Stimulated activated CD4-positive, alpha-beta T cell treated with anti-CD3 and anti-CD28 coated beads, Interleukin-2, amount 100 ng/mL, for 48 hours (primary cell): ENCODE measurements at places on chromosomes 7 and 10.

GRCh38 chr10:326350-326749 lies 191.1 kb downstream of the ZMYND11 start:
- DNase-seq = no peak

GRCh38 chr10:96244354-96244753 lies 27.0 kb downstream of the BLNK start:
- no peak for DNase-seq

GRCh38 chr10:29119374-29119773 lies 169.5 kb upstream of the LYZL1 start:
- DNase-seq = peak; percentile 13

- no peak for DNase-seq
Measured at GRCh38 chr7:7177044-7177517, 5.3 kb upstream of the C1GALT1 start.

- DNase-seq = no peak
Measured at GRCh38 chr10:27225642-27226257, 14.8 kb downstream of the ACBD5 start.

GRCh38 chr10:48249763-48250351 lies 24.6 kb downstream of the FRMPD2 start:
- DNase-seq = no peak

GRCh38 chr10:21732067-21732772 lies 198.2 kb downstream of the MLLT10 start:
- no peak for DNase-seq

- DNase-seq = no peak
Measured at GRCh38 chr10:123945325-123945920, 53.8 kb upstream of the CPXM2 start.

DNA sequence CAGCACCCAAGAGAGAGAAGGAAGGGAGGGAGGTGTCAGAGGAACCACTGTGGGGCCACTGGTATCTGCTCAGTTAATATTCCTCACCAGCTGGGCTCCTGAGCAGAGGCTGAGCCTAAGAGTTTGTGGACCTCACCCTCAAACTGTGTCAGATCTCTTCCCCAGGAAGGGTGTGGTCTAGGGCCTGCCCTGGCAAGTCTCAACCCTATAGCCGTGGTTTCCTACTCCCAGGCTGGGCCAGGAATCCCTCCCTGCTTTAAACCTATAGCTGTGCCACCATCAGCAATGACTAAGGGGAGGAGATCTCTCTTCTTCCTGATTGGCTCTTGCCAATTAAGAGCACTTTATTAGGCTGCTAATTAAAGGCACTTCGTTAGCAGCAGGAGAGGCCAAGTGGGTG lies 29.9 kb downstream of the POLL start:
- DNase-seq = no peak

DNA sequence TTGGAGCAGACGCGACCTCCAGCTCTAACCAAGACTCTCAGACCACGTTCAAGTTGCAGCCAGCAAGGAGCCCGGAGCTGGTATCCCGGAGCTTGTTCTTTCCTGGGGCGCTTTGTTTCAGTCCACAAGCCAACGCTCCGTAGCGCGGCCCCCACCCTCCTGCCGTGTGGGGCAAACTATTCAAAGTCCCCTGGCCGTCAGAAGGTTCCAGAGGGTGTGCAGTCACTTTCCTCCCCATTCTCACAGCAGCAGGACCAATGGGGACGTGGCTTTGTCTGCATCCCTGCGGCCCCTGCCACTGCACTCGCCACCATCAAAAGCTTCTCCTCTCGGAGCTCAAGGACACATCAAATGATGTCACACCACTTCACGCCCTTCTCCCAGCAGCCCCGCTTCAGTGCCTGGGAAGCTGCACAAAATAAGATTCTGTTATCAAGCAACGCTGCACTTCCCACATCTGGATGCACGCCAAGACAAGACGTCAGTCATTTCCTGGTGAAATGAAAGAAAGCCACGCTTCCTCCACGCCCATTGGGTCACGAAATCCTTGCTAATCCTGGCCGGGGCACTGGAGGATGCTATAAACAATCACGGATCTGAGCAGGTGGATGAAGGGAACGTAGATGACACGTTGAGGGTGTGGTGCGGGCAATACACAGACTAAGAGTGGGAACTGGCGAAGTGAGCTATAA lies 348.2 kb downstream of the PTPRN2 start:
- no peak for DNase-seq

- no peak for DNase-seq
Measured at GRCh38 chr10:97762816-97763215, 9.0 kb downstream of the SFRP5 start.

GRCh38 chr10:93199191-93199751 lies 125.6 kb downstream of the CYP26A1 start:
- no peak for DNase-seq

DNA sequence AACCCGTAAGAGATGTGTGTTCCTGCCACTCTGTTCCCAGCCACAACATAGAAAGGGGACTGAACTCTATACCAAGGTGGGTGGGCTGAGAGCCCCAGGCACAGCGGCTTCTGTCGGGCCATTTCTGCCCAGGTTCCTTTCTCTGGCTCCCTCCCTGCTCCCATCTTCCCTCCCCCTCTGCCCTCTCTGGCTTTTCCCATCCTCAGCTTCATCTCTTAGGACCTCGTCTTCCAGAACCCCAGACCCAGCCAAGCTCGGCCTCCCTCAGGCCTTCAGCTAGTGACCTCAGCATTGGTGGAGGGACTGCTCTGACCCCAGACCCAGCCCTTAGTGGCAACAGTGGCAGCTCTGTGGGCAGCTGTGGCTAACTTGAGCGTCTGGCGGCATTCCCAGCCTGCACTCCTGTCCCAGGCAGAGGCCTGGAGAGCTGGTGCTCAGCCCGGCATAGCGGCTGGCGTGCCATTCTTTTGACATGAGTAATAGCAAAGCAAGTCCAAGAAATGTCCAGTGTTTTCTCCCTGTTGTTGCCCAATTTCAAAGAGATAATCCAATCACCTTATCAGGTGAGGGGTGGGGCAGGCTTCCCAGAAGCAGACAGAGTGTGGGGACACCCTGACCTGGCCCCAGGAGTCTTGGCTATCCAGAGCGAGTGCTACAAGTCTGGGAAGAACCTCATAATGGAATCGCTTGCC lies 15.9 kb downstream of the PTPRE start:
- DNase-seq = no peak

GRCh38 chr10:132400041-132400546 lies 3.1 kb downstream of the PWWP2B start:
- no peak for DNase-seq

DNA sequence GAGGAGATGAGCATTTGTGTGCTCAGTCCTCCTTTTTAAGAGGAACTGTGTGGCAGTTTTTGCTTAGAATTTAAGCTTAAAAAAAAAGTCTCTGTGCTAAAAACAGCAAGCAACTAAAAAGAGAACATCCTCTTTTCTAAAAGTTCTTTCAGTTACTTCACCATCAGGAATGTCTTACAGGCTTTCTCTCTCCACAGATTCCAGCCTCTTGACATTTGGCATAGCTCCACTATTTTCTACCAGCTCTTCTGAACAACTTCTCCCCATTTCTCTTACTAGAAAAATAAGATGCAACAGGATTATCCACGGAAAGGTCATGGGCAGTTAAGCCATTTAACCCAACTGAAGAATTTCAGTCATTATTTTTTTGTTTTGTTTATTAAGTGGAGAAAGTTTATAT lies 13.2 kb downstream of the PCLO start:
- no peak for DNase-seq

DNA sequence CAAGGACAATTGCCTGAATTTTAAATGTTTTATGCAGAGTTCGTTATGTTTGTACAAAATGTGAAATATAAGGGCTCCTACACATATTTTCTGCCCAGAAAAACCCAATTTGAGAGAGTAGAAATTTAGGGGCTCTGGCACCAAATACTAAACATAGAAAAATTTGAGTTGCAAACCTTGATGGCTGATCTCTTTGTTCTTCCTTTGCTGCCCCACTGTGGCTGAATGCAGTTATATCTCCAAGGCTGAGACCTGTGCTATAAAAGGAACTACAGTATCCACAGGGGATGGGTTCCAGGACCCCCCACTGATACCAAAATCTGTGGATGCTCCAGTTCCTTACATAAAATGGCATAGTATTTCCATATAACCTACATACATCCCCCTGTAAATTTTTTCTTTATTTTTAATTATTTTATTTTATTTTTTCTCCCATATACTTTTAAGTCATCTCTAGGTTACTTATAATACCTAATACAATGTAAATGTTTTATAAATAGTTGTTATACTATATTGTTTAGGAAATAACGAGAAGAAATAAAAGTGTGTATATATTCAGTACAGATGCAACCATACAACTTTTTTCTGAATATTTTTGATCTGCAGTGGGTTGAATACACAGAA lies 22.5 kb downstream of the CFAP43 start:
- peak; percentile 11 for DNase-seq

DNA sequence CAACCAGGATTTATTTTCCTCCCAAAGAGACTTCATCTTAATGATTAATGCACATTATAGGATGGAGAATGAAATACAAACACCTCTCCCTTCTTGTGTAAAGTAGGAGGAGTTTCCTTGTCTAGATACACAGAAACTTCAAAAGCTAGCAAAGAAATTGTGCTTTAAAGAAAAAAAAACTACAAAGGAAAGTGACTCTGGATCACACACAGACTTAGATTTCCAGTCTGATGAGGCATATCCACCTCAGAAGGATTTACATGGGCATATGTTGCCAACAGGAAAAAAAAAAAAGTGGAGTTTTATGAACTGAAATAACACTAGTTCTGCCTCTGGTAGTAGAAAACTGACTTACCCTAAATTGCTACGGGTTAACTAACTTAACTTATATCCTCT lies 449.6 kb downstream of the KCNMA1 start:
- DNase-seq = no peak

- no peak for DNase-seq
Measured at GRCh38 chr10:117241541-117242462, 888 bp downstream of the SLC18A2 start.

- no peak for DNase-seq
Measured at GRCh38 chr7:116188-116981, 76.0 kb upstream of the FAM20C start.

DNA sequence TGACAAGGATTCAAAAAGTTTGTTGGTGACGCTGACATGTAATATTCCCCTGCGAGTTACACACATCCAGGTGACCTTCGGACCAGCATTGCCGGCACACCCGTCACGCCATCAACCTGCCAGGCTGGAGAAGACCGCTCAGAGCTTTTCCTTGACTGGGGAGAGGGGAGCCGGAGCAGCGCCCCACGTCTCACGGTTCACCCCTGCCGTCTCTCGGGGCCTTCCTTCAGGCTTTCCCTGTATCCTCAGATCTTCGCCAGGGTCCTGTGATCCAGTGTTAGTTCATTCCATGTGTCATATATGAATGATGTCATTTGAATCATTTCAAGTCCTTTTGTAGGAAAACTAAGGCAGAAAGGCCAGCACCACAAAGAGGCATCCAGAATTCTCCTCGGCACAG lies 127.8 kb downstream of the MGMT start:
- no peak for DNase-seq

DNA sequence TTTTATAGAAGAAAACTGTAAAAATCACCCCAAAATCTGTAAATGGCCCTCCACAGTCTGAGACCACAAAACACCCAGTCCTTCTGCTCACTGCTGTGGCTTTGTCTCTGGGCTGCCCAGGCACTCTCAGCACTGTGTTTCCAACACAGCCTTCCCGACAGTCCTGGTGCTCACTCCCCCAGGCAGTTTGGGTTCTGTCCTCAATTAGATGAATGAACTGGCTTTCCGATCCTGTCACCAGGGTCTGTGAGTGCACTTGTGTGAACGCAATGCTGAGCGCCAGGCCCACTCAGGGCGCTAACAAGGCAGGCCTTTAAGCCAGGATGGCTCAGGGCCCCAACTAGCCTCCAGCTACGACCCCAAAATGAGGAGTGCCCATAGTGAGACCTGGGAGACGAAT lies 3.3 kb downstream of the MAD1L1 start:
- no peak for DNase-seq

DNA sequence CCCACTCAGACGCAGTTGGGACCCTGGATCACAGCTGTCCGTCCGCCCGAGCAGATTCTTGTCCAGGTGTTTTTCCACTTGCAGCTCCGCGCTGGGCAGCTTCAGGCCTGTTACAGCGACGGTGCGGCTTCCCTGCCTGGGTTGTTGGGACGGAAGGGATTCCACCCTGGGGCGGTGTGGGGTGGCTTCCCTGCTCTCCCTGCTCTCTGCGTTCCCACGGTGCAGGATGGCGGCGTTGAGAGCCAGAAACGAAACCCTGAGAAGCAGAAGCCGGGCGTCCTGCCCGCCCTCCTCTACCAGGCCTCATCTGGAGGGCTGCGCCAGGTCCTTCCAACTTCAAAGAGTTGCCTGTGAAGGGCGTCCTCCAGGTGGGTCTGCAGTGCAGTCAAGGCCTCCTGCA lies 194.4 kb downstream of the ADARB2 start:
- DNase-seq = no peak

DNA sequence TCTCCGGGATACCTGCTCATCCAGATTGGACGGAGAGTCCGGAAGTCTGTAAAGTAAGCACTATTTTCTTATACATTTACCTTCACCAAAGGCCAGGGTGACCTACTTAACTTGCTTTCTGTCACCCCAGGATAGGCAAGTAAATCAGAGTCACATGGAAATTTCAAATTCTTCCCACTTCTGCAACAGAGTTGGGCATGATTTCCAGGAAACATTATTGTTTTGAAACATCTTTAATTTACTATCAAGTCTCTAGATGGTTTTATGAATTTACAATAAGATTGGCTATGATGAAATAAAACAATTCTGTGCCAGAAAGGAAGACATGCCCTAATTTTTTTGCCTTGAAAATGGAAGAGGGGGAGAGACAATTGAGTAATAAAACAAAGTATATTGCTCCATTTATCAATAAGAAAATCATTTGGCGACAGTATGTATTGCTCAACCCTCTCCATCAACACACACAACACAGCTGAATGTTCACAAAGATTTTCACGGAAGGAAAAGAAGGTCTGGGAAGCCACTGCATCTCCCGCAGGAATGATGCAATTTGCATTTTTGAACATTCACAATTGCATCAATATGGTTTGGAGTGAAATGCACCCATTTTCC lies 702.8 kb downstream of the PARD3 start:
- DNase-seq = no peak

GRCh38 chr10:75407224-75407712 lies 5.7 kb upstream of the ZNF503 start:
- no peak for DNase-seq

- no peak for DNase-seq
Measured at GRCh38 chr10:131177431-131178327, 133.8 kb downstream of the TCERG1L start.

DNA sequence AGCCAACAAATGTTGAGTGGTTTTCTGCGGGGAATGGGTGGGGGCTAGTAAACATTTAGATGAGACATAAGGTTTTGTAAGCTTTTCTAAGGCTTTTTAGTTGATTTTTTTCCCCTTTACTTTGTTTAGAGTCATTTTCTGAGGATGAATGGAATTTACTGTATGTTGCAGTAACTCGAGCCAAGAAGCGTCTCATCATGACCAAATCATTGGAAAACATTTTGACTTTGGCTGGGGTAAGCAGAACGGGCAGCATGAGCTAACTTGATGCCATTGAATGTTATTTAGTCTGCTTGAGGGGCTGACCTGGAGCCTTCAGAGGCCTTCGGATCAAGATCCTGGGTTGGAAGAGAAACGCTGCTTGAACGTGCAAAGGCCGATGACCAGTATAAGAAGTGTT lies 37.3 kb downstream of the FBH1 start:
- DNase-seq = no peak

GRCh38 chr7:18958627-18959026 lies 158.8 kb downstream of the TWIST1 start:
- DNase-seq = no peak

- DNase-seq = no peak
Measured at GRCh38 chr10:100340948-100341847, 5.8 kb upstream of the SCD start.

- no peak for DNase-seq
Measured at GRCh38 chr7:142196066-142196840, 61.6 kb downstream of the PRSS58 start.
